Cardiac muscle cell (in vitro differentiated cells and primary cell): ENCODE measurements at places on chromosomes 2 and 18.
A peak's percentile ranks its signal among the peaks of the same experiment; 100 is the strongest.

GRCh38 chr2:113227290-113227689 is 51.4 kb downstream of the PAX8 start:
- DNase-seq: no peak

DNA sequence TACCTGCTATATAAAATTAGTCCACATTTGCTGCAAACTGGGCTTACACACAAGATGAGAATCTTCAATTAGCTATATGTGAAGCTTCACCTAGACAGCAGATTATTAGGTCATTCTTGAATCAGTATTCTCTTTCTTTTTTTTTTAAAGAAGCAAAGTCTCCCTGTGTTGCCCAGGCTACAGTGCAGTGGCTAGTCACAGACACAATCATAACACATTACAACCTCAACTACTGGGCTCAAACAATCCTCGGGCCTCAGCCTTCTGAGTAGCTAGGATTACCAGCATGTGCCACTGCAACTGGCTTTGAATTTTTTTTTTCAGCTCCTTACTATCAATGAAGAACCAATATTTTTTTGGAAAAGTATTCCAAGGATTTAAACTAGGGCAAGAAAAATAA is 30.5 kb downstream of the OLA1 start:
- DNase-seq: no peak

GRCh38 chr2:207317378-207317984 is 151.7 kb upstream of the KLF7 start:
- DNase-seq: peak; percentile 34

GRCh38 chr18:12318334-12318697 is 10.3 kb downstream of the TUBB6 start:
- DNase-seq: no peak

DNA sequence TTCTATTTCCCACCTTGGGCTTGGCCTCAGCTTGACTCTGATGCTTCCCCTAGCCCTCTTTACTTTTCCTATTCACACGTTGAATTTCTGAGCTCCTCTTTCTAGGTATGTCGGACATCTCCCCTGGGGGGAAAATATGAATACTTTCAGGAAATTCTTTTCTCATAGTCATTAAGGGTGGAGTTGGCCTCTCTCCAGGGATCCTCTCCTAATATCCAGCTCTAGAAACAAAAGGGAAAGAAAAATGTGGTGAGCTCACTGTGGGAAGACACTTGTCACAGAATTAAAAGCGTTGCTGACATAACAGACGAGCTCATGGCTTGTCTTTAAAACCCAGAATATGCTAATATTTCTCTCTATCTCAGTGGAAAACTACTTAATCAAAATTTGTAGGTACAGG is 132.7 kb upstream of the MEX3C start:
- no peak for DNase-seq

DNA sequence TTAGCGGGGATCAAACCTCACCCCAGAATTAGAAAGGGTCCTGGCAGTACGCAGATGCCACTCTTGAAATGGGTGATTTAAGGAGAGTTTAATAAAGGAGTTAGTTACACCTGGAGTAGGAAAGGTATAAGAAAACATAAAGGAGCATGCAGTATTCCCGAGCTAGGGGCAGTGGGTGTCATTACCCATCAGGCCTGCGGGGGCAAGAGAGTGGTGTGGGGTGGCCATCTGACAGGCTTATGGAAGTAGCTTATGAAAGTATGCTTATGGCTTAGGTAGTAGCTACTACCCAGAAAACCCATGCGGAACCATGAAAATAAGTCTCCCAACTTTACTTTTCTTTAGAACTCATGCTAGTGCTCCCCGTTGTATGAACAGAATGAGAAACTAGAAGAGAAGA is 568.9 kb upstream of the ACVR2A start:
- peak; percentile 5 for DNase-seq

DNA sequence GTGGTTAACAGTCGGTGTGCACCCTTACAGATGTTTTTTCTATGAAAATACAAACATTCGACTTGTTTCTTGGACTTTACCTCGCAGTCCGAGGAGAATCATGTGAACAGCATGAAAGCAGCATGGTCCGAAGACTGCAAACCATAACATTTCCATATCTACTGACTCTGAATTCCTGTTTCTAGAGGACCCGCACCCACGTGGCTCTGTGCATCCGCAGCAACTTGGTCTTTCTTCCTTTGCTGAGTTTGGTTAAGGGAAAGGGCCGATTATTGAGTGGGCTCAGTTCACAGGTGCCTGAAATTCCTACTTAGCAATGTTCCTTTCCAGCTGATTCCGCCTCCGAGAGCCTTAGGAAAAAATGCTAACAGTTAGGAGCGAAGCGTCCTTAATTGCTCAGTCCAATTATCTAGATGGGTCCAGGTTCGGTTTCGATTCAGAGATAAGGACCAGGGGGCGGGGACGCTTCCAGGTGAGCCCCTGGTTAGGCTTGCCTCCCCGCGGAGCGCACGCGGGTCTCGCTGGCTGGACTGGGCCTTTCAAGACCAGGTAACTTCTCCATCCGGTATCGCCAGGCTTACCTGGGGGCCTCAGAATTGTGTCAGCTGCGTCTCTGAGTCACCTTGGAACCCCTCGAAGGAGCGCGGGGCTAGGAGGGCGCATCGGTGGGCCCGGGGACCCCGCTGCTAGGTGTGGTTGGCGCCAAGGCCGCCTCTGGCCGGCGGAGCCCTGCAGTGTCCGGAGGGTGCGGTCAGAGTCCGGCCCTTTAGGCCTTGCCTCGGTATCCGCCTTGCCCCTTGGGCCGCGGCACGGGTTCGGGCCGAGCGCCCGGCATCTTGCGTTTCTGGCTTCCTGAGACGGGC is 1.1 kb upstream of the B3GNT2 start:
- no peak for DNase-seq

GRCh38 chr2:138853296-138853695 is 73.1 kb upstream of the NXPH2 start:
- no peak for DNase-seq
